ENCODE measurements at places on chromosomes 4 and X.

- DNase-seq: no peak
Observed at GRCh38 chr4:168051526-168051925, 40.8 kb upstream of the ANXA10 start.

GRCh38 chrX:111886678-111887077, 10.7 kb downstream of the TRPC5OS start:
- DNase-seq: no peak

GRCh38 chrX:41522081-41522480, 74.9 kb downstream of the NYX start:
- no peak for DNase-seq

GRCh38 chr4:77232653-77233052, 75.6 kb downstream of the CCNG2 start:
- DNase-seq: no peak

DNA sequence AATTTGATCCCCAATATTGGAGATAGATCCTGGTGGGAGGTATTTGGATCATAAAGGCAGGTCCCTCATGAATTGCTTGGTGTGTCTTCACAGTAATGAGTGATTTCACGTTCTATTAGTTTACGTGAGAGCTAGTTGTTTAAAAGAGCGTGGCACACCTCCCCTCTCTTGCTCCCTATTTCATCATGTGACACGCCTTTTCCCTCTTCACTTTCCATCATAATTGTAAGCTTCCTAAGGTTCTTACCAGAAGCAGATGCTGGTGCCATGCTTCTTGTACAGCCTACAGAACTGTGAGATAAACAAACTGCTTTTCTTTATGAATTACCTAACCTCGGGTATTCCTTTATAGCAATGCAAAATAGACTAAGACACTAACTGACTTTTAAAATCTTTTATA, 34.0 kb upstream of the FMR1 start:
- DNase-seq: no peak

DNA sequence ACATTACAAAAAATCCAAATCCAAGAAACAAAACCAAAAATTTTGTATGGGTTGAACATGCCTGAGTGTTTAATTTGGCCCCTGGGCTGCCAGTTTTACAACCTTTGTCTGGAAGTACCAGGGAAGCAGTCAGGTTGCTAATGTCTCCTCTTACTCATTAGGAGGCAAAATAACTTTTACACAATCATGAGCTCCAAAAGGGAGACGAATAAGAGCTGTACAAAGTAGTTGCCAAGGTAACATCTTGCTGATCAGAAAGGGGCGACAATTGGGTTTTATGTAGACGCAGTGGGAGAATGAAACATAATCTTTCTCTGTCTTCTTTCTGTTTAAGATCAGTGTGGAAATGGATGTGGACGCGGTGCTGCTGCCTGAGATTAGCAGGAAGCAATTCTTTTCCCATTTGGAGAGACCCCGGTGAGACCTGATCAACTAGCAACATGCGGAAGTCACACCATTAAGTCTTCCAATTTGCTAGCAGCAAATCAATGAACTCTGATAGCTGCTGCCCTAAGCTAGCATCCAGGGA, 90.7 kb upstream of the IGFBP7 start:
- no peak for DNase-seq

DNA sequence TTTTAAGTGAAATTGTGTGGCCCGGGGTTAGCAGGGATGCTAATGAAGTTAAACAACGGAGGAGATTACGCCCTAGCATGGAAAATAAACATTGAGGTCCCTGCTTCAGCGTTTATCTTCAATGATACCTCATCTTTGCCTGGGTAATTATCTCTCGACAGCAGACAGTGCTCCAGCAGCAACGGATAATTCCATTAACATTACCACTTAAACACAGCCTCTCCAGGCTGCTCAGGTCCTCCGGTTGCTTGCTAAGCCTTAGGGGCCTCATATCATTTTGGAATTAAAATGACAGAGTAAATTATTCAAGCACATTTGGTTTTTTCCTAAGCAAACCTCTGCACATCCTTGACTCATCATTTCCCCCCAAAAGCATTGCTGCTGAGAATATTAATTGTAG, 281.5 kb upstream of the KLF3 start:
- no peak for DNase-seq

- DNase-seq: no peak
Observed at GRCh38 chrX:12249997-12250396, 111.7 kb downstream of the FRMPD4 start.

Data from CD4-positive, alpha-beta T cell treated with Interferon alpha-2 for 1 hour (primary cell).